Activated CD4-positive, CD25-positive, alpha-beta regulatory T cell treated with anti-CD3 and anti-CD28 coated beads, Interleukin-2, amount 50 U/mL, for 72 hours (primary cell): ENCODE measurements at places on chromosomes 1 and 21.

- no peak for DNase-seq
These were observed 138.7 kb upstream of the SLC45A1 start for GRCh38 chr1:8179132-8179793.

DNA sequence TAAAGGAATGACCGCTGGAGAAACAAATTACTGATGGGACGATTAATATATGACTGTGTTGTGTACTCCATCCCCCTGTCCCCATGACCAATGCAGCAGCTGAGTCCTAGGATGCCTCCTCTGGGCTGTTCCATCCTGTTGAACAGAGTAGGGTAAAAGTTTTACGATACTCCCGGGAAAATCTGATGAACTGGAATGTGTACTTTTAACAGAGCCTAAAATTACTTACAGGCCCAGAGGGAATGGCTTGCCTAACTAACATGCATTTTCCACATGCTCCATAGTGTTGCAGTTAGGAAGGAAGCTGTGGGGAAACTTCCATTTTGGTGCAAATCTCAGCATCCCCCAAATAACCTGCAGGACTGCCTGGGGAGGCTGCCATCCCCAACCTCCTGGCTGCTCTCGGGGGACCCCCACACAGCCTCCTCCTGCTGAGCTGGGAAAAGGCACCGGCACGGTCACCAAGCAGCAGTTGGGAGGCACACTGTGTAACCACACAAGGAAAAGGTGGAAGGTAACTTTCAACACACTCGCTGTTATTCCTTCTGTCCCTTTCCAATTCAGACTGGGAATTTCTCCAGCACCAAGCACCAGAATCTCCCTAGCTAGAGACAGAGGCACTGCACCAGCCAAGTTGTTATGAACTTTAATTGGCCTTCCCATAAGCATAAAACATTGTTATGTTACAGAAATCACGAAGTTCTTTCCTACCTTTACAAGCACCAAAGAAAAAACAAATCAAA is 97.2 kb downstream of the BCAR3 start:
- DNase-seq, result no peak

GRCh38 chr1:22143065-22144033 is at the start of gene WNT4:
TSS of gene WNT4 (minus strand) at chr1:22143097. CDS start at chr1:22142922, 175 bp downstream.
- DNase-seq, result no peak

DNA sequence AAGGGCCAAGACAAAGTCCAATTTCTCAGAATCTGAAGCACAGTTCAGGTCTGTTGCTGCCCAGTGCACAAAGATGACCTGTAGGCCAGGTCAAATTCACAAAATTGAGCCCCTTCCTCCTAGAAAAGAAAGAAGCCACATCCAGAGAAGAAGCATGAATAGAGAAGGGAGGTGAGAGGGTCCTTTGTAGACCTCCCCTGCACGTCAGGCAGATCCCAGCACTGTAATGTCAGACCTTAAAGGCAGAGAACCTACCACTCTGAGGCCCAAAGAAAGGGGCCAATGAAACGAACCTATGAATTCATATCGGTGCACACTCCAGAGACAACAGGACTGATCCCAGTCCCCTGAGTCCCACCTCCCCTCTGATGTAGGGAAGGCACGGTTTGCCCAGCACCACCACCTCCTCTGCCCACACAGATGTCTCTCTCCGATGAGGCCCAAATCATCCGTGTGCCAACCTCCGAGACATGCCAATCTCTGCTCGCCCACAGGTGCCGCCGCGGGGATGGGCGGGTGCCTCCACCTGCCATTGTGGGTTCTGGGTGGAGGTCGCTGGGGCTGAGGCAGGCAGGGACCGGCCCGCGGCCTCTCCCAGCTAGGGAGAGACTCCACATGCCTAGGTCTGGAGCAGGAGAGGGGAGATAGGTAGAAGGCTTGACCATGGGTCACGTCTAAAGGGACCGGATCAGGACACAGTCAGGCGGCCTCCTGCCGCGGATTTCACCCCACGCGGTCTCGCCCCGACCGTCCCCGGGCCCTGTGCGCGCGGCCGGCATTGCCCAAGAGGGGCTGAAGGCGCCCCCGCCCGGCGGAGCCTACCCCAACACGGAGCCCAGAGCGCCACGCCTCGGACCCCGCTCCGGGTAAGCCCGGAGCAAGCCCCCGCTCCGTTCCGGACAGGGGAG is 42.1 kb downstream of the RRAGC start:
- DNase-seq, result no peak

- DNase-seq, result no peak
These were observed 729.5 kb upstream of the ADGRL2 start for GRCh38 chr1:81071072-81071858.

DNA sequence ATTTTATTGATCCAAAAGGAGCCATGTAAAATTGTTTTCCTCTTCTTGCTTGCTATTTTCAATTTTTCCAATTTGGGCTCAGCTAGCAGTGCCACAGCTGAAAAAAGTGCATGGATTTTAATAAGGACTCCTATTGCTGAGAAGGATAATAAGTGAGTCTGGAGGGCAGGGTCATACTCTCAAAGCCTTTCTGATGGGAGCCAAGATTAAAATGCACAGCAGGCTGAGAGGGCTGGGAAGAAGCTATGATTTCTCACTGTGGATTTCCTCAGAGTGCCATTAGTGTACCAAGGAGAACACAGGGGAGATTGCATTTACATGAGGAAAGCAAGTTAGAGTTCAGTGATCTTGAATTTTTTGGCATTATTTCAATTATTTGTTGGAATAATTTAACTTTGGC is 261.3 kb downstream of the ST6GALNAC3 start:
- DNase-seq, result no peak

DNA sequence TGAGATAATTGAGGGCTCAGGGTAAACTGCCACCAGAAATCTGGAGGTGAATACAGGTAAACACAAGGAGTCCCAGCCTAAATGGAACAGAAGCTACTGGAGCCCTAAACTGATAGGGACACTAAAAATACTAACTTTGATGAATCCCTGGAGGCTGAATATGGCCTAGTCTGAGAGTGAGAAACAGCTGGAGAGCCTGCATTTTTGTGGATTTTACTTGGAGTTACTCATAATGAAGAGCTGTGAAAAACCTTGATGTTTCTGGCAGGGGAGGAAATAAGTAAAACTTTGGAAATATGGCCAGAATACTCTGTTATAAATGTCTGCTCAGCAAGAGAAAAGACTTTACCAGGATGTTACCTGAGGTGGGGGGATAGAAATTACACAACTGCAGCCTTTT is 164.4 kb downstream of the LIPI start:
- DNase-seq, result no peak

GRCh38 chr1:166972826-166973225 is 2.5 kb downstream of the ILDR2 start:
- no peak for DNase-seq

DNA sequence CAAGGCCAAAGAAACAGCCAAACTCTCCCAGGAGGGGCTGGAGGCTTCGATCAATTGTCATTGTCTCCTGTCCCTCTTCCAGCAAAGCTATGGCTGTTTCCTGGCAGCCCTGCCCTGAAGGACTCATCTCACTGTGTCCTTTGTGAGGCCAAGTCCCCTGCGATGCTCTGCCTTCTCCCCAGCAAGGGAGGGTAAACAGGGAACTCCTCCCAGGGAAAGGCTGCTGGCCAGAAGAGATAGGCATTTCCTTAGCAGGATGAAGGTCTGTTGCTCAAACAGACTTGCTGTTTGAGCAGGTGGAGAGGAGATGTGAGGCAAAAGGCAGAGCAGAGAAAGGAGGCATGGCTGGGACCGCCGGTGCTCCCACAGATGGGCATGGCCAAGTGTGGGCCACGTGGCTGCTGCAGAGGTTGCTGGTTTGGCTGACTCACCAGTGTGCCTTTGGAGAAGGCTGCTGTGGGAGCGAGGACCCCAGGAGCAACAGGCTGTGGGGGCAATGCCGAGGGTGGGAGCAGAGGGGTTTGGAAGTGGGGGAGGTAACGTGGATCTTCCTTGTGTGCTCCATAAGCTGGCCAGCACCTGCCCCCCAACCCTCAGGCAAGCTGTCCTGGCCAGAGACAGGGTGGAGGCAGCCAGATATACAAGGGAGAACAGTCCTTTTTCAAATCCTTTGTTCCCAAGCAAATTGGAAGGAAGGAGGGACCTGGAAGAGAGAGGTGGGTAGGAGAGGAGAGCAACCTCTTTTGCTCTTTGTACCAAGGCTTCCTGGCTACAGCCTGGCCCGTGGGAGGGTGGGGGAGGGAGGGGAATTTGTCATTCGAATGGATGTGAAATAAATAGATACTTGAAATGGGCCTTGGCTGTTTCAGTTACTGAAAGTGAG is 449.8 kb downstream of the SIPA1L2 start:
- DNase-seq, result no peak

DNA sequence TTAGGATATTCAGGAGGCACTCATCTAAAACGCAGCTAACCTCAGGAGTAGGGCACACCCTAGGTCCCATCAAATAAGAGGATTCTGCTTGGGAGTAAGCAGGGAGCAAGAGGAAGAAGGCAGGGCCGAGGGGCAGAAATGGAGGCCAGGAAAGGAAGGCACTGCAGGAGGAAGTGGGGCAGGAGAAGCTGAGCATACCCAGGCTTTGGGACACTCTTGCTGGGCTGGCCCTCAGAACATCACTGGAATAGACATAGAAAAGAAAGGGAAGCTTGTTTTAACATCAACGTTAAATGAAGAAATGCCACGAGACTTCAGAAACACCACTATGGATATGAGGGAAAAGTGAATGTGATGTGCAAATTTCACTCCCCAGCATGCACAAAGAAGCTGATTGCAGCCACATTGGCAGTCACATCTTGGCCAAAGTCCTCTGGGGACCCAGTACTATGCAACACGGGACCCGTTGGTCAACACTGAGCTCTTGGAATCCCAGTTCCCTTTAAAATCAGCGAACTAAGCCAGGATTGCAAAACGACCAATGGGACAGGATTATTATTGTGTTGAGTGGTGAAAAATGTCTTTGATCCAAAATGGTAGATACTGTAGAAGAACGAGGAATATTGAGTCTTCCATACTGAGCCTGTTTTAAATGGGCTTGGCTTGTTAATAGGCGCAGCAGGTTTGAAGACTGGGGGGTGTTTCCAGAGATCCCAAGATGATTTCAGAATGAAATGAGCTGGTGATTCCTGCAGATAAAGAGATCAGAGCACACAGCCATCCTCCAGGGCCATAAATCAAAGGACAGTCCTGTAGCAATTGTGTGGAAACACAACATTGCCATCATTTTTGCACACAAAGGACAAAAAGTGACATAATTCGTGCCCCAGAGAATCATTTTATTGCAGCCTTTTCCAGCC is 152.4 kb downstream of the TOMM20 start:
- no peak for DNase-seq

- no peak for DNase-seq
These were observed 198.7 kb downstream of the KCNT2 start for GRCh38 chr1:196409586-196409985.

GRCh38 chr21:43842742-43843141 is 22.3 kb upstream of the AGPAT3 start:
- no peak for DNase-seq

DNA sequence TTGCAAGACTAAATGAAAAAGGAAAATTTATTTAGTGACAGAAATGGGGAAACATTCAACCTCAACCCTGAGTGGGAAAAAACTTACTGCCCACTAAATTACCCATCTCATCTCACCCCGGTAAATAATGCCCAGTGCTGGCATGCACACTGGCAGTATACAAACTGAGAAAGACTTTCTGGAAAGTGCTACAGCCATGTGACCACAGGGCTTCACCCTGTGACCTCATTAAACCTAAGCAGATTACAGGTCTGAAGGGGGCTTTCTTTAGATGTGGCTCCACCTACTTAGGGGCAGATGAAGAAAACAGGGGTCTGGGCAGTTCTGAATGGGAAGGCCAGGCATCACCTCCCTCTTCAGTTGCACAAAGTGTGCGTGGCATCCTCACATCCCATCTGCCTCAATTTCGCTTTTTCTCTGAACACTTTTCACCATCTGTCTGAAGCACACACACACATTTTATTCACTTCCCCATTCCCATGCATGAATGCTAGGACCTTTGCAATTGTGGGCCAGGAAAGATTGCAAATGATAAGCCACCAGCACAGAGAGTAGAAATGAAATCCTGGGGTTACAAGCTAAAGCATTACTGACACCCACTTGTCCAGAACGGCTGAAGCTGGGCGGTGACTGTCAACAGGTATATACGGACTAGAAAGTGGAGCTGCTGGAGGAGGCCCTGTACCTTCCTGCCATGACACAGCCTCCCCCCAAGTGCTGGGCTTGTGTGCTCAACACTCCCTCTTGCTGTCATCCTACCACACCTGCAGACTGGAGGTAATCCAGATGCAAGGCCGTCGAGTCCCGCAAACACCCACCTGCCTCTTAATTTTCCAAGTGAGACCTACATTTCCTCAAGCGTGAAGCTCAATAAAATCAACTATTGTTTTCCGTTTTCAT is 2.7 kb downstream of the NADK start:
- DNase-seq, result no peak

- no peak for DNase-seq
These were observed 103.9 kb downstream of the ZBTB18 start for GRCh38 chr1:244154872-244155531.

- no peak for DNase-seq
These were observed 817.9 kb upstream of the ADGRL2 start for GRCh38 chr1:80982831-80983230.

DNA sequence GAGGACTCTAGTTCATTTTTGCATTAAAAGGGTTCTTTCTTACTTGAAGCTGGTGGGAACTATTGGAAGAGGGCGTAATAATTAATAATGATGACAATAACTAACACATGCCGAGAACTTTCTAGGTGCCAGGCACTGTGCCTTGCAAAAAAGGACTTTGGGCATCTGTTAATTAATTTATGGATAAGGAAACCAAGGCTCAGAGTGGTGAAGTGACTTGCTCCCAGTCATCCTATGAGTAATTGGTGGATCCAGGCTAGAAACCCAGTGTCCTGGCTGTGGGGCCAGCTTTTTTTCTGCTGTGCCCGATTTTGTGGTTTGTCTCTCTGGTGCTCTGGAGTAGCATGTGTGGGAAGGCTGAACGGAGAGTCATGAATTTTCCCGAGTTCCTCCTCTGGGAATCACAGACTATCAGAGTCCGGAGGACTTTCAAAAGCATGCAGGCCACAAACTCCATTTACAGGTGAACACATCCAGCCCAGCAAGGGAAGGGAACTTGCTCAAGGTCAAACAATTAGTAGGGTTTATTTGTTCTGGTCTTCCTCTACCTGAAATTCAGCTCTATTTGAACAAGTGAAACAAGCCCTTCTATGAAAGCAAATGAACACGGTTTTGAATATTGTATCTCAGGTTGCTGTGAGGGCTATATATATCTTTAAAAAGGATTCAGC is 23.4 kb downstream of the ROR1 start:
- DNase-seq, result no peak

DNA sequence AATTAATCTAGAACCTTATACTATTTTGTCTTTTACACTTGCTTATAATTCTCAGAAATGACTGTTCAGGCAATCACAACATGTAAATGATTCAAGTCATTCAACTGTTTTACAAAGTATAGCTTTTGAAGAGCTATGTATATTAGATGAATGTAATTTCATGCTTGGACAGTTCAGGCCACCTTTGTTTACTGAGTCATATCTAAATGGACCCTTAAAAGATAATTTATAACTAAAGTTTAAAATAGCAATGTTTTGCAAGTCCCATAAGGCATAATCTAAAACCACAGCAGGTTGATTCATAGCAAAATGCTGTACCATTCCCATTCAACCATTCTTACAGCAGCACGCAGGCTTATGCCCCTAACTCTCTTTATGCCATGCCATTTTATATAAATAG is 64.8 kb downstream of the PIK3R3 start:
- DNase-seq, result no peak
